Mammary epithelial cell (primary cell): ENCODE measurements at places on chromosomes 4 and X.
A peak's percentile ranks its signal among the peaks of the same experiment; 100 is the strongest.

- DNase-seq, result no peak
These were observed 9.9 kb upstream of the SLC25A6 start for GRCh38 chrX:1401611-1402430.

GRCh38 chr4:163473576-163473975 is at the start of gene TKTL2:
TSS of gene TKTL2 (minus strand) at chr4:163473754. CDS start at chr4:163473734, 20 bp downstream.
- no peak for DNase-seq

DNA sequence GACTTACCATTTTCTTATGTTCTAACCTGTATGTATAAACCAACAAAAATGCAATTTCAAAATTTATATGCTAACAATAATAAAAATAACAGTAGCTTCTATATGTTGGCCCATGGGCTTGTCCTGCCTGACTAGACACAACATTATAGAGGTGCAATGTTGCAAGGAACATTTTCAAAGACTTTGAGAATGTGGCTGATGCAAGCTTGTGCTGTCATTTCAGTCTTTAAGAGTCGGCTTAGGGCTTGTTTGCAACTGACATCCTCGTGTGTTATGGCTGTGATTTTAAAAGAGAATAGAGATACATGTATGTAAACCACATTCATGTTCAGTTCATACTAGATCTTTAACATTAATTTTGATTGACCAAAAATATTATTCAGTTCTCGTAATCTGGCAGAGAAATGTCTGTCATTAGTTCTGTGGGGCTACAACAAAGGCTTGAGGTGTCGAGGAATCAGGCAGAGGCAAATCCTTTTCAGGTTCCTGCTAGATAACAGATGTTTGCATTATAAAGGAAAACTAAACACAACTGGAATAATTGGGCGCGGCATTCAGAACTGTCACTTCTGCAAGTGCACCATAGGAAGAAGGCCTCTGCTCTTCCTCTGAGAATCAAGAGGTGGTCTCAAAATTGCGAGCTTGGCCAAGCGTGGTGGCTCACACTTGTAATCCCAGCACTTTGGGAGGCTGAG is 13.1 kb downstream of the TMSB4X start:
- DNase-seq, result no peak

DNA sequence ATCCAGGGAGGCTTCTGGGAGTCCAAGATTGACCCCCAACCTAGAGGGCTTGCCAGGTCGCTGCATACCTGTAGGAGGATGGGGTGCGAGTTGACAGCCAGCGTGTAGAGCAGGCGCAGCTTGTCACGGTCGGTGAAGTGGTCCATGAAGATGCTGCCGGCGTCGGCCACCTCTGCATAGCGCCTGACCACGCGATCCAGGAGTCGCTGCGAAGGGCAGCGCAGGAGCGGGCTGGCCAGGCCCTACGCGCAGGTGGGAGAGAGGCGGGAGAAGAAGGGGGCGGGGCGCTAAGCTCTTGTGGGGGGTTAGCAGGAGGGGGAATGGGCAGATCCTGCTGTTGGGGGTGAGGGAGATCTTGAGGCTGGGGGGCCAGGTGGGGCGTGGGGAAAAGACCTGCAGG is 43.0 kb downstream of the DIPK2B start:
- no peak for DNase-seq

GRCh38 chr4:82865592-82865991 is 25.4 kb downstream of the SEC31A start:
- DNase-seq, result peak; percentile 92

GRCh38 chrX:47619486-47620302 is at the start of gene SYN1:
TSS of gene SYN1 (minus strand) at chrX:47619857. CDS start at chrX:47619728, 129 bp downstream.
- DNase-seq, result peak; percentile 56

DNA sequence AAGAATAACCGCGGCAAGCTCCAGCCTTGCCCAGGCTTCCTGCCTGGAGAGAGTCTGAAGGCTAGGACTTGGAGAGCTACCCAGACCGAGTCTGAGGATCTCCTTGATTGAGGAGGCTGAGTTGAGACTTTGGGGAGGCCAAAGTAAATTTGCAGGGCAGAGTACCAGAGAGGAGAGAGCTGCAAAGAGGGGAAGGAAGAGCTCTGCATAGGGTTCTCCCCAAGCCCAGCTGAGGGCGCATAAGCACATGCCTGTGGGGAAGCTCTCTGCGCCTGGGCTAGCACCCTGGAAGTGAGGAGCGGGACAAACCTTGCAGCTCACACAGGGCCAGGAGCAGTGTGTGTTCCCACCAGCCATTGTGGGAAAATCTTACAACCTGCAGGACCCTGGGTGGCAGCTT is 56.1 kb downstream of the FAM193A start:
- no peak for DNase-seq

DNA sequence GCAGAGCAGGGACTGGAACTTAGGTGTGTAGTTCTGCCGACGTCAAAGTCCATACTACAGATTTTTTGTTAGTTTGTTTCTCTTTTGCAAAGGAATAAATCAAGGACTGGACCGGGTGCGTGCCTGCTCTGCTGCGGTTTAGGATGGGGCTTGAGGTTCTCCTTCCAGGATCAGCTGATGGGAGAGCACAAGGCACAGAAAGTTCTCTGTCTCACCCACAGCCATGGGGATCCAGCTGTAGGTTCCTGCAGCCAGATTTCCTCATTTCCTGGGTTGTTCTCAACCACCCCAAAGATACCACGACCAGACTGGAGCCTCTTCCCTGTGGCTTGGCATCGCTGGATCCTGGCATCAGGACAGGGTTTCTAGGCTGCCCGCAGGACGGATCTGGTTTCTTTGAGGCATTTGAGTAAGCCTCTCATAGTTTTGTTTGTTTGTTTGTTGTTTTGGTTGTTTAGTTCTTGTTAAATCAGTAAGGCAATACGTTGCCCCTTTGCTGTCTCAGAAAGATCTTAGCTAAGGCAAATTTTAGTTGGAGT is 789 bp upstream of the SRPX start:
- DNase-seq, result no peak
